ENCODE measurements at places on chromosomes 3 and 15. TPM values are rescaled to one million over a fixed set of nuclear protein-coding genes. Genes with fewer than 3 reads are reported as not detected.

- no peak overlapping the region for H3K27ac ChIP-seq
- no peak overlapping the region for H3K4me3 ChIP-seq
- H3K36me3 ChIP-seq, result no peaks in the 10 kb centered on the region
- H3K27me3 ChIP-seq, result no peaks in the 10 kb centered on the region
Measured at GRCh38 chr3:64760258-64760657, 72.5 kb upstream of the ADAMTS9 start.

DNA sequence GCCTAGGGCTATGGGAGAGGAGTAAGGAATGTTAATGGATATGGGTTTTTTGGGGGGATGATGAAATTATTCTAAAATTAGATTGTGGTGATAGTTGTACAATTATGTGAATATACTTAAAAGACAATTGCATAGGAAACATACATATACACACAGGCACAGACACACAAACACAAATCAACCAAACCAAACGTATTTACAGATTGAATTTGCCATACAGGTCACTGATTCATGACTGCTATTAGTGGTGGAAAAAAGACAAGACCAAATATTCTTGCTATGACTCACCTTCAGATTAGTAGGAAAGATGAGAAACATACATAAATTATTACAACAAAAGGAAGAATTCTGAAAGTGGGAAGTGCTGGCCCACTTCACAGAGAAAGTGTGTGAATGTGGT, 85.3 kb downstream of the C3orf38 start:
- no peaks in the 10 kb centered on the region for H3K4me1 ChIP-seq
- no peak for DNase-seq
- no peak overlapping the region for H3K4me3 ChIP-seq
- H3K27me3 ChIP-seq, result no peaks in the 10 kb centered on the region
- H3K36me3 ChIP-seq, result no peaks in the 10 kb centered on the region

The IQCF5 gene
- total RNA-seq, result not detected

- H3K27me3 ChIP-seq, result peaks cover 10% of the 10 kb centered on the region
- DNase-seq, result no peak
- no peak overlapping the region for H3K27ac ChIP-seq
- no peaks in the 10 kb centered on the region for H3K4me1 ChIP-seq
- H3K4me3 ChIP-seq, result no peak overlapping the region
- H3K36me3 ChIP-seq, result no peaks in the 10 kb centered on the region
Measured at GRCh38 chr15:88342666-88343065, 86.1 kb upstream of the NTRK3 start.

The ACKR4 gene
- not detected for total RNA-seq

DNA sequence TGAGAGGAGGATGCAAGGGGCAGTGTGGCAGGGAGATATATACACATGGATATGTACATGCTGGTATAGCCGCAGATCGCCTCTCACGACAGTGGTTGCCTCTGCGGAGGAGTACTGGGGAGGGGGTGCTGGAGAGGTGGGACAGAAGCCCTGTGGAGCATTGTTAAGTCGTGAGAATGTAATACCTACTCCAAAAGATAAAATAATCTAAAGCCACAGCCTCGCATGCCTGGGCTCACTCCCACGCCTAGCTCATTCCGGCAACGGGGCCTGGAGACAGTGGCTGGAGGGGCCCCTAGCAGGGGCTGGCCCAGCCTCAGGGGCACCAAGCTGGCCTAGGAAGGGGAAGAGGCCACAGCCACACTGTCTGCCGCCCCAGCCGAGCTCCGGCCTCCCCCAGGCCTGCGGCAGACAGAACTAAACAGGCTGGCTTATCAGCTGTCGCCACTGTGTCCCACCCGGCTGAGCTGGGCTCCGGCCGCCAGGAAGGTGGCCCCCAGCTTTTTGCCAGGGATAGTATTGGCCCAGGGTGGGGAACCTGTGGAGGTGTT, 65.1 kb upstream of the LCTL start:
- DNase-seq, result no peak
- H3K4me1 ChIP-seq, result peaks cover 55% of the 10 kb centered on the region
- no peak overlapping the region for H3K4me3 ChIP-seq
- no peak overlapping the region for H3K27ac ChIP-seq

GRCh38 chr3:30135190-30135589, 471.2 kb upstream of the TGFBR2 start:
- no peaks in the 10 kb centered on the region for H3K27me3 ChIP-seq
- no peaks in the 10 kb centered on the region for H3K36me3 ChIP-seq
- H3K27ac ChIP-seq, result no peak overlapping the region

All from neural progenitor cell (in vitro differentiated cells).